Cardiac septum (tissue), 1 donor: ENCODE measurements at places on chromosomes 3 and 15. TPM values are rescaled to one million over a fixed set of nuclear protein-coding genes. Genes with fewer than 3 reads are reported as not detected.

DUOXA2 gene
- total RNA-seq, result not detected

GALNT15 gene
- total RNA-seq, result 1.3 TPM

NAALADL2 gene
- total RNA-seq, result 10.4 TPM

MST1R gene
- total RNA-seq, result 1.2 TPM

C2CD4A gene
- 0.05 TPM for total RNA-seq

PCYT1A gene
- total RNA-seq, result 116 TPM

RTP4 gene
- total RNA-seq, result 0.94 TPM

VGLL3 gene
- total RNA-seq, result 5.2 TPM

SHC4 gene
- total RNA-seq, result 3.3 TPM

ARRDC4 gene
- total RNA-seq, result 95.1 TPM

ZIC1 gene
- not detected for total RNA-seq

GCSAM gene
- total RNA-seq, result not detected

LSMEM2 gene
- total RNA-seq, result 25.7 TPM

ACTR8 gene
- 33.1 TPM for total RNA-seq

LOXL1 gene
- total RNA-seq, result 29.1 TPM

IGSF11 gene
- total RNA-seq, result 1.8 TPM

CXCR6 gene
- total RNA-seq, result 0.32 TPM

RTP1 gene
- total RNA-seq, result not detected

CD80 gene
- 0.46 TPM for total RNA-seq

GPR87 gene
- not detected for total RNA-seq

ECE2 gene
- total RNA-seq, result 0.19 TPM
